Keratinocyte (primary cell): ENCODE measurements at places on chromosomes 16 and 17.

DNA sequence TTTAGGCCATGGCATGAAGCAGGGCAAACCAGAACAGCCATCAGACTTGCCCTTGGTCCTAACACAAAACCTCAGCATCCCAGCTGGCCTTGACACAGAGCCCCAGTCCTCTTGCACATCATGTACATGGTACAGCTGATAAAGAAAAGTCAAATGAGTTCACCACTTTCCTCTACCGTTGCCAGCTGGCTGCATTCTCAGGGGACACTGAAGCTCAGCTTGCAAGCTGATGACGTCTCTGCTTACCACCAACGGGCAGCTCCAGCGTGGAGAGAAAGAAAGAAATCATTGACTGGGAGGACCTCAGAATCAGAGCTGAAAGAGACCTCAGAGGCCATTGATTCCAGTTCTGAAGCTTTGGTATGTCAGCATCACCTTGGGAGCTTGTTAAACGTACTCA is 80.7 kb upstream of the CES5A start:
- H3K36me3 ChIP-seq: no peaks in the 10 kb centered on the region
- DNase-seq: no peak
- H3K4me1 ChIP-seq: no peaks in the 10 kb centered on the region
- no peak overlapping the region for H3K4me3 ChIP-seq
- H3K27ac ChIP-seq: no peak overlapping the region

DNA sequence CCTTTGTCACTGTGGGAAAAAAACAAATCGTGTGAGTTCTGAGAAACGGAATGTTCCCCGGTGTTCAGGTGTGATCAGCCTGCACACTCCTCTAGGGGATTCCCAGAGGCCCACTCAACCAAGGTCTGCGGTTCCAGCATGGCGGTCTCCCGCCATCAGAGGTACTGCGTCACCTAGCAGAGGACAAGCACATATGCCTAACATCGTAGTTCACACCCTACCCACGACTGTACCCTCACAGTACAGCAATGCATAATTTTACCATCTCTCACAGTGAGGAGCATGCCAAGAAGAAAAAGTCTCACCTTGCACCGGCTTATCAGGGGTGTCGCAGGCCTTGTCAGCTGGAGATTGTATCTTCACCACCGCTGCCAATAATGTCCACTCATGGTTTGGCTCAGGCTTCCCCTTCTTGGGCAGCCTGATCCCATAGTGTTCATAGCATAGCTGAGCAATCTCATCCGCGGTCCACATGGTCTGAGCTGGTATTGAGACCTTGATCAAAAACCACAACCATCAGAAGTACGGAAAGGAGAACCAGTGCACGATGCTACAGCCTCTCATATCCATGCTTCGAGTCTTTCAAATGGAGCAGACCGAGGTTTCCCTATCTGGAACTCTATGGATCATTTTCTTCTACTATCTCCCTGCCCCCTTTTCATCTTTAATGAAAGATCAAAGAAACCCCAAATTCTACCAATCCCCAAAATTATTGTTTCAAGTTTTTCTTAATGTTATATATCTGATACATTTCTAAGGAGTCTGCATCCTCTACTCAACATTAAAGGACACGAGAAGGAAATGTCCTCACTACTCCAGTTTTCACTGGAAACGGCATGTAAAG is 2.5 kb downstream of the ADAT1 start:
- H3K27me3 ChIP-seq: no peaks in the 10 kb centered on the region
- peaks cover 7% of the 10 kb centered on the region for H3K4me1 ChIP-seq
- peaks cover 27% of the 10 kb centered on the region for H3K36me3 ChIP-seq
- DNase-seq: no peak
- H3K4me3 ChIP-seq: no peak overlapping the region

- H3K27me3 ChIP-seq: peaks cover 17% of the 10 kb centered on the region
- no peaks in the 10 kb centered on the region for H3K36me3 ChIP-seq
- H3K4me1 ChIP-seq: no peaks in the 10 kb centered on the region
- no peak overlapping the region for H3K4me3 ChIP-seq
- no peak overlapping the region for H3K27ac ChIP-seq
These were observed 11.5 kb upstream of the IGF2BP1 start for GRCh38 chr17:48985436-48986245.

- no peak for DNase-seq
- no peak overlapping the region for H3K27ac ChIP-seq
- H3K4me3 ChIP-seq: no peak overlapping the region
- H3K36me3 ChIP-seq: peaks cover 6% of the 10 kb centered on the region
- no peaks in the 10 kb centered on the region for H3K27me3 ChIP-seq
These were observed 17.7 kb upstream of the PHAF1 start for GRCh38 chr16:67091906-67092566.

GRCh38 chr17:47190770-47191169 is 1.7 kb upstream of the CDC27 start:
- H3K4me1 ChIP-seq: peaks cover 4% of the 10 kb centered on the region
- no peak overlapping the region for H3K27ac ChIP-seq
- DNase-seq: no peak

DNA sequence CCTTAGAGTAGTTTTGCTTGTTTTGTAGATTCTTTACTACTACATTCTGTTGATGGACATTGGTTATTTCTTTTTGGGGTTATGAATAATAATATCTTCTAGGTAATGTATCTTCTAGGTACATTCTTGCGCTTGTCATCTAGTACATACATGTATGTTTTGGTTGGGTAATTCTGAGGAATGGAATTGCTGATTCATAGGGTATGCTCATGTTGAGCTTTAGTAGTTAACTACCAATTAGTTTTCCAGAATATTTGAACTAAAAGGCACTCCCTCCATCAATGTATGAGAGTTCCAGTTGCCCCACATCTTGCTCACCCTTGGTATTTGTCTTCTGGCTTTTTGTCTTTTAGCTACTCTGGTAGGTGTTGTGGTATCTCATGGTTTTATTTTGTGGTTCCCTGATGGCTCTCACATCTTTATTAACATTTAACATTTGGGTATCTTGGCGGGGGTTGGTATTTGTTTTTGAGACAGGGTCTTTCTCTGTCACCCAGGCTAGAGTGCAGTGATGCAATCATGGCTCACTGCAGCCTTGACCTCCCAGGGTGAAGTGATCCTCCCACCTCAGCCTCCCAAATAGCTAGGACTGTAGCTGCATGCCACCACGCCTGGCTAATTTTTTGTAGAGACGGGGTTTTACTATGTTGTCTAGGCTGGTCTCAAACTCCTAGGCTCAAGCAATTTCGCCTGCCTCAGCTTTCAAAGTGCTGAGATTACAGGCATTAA is 47.1 kb downstream of the SLC6A4 start:
- no peaks in the 10 kb centered on the region for H3K4me1 ChIP-seq
- peaks cover 4% of the 10 kb centered on the region for H3K36me3 ChIP-seq
- H3K27me3 ChIP-seq: peaks cover 2% of the 10 kb centered on the region
- no peak for DNase-seq

- H3K4me3 ChIP-seq: no peak overlapping the region
- no peak for DNase-seq
- H3K27me3 ChIP-seq: no peaks in the 10 kb centered on the region
- H3K27ac ChIP-seq: no peak overlapping the region
These were observed 82.9 kb upstream of the GPRC5B start for GRCh38 chr16:19967561-19967960.

GRCh38 chr17:21369395-21369794 is 6.8 kb upstream of the KCNJ12 start:
- H3K27me3 ChIP-seq: peaks cover 13% of the 10 kb centered on the region
- H3K4me1 ChIP-seq: no peaks in the 10 kb centered on the region
- no peak overlapping the region for H3K27ac ChIP-seq
- no peak for DNase-seq
- no peak overlapping the region for H3K4me3 ChIP-seq
- no peaks in the 10 kb centered on the region for H3K36me3 ChIP-seq

DNA sequence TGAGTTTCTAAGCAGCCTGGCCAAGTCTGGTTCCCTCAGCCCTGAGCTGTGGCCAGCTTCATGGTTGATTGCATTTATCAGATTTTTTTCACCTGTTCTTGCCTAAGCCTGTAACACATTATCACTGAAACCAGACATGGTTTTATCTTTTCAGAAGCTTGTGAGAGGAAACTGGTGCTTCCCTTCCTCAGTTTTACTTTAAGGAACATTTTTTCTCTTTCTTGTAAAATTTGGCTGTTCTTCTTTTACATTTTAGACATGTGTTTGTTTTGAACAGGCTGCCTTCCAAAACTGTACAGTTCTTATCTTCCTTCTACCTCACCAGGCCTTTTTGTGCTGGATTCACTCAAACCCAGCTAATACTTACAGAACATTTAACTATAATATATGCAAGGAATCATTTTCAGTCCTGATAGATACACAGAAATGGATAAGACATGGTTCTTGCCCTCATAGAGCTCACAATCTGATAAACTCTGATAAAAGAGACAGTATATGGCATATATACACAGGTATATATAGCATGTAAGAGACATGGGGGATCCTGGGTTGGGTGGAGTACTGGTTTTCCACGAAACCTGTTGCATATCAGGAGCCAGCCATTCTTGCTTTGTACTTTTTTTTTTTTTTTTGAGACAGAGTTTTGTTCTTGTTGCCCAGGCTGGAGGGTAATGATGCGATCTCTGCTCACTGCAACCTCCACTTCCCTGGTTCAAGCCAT is 44.5 kb downstream of the ZNRF1 start:
- no peak overlapping the region for H3K27ac ChIP-seq
- no peaks in the 10 kb centered on the region for H3K27me3 ChIP-seq
- no peak overlapping the region for H3K4me3 ChIP-seq
- DNase-seq: no peak
- peaks cover 6% of the 10 kb centered on the region for H3K4me1 ChIP-seq

DNA sequence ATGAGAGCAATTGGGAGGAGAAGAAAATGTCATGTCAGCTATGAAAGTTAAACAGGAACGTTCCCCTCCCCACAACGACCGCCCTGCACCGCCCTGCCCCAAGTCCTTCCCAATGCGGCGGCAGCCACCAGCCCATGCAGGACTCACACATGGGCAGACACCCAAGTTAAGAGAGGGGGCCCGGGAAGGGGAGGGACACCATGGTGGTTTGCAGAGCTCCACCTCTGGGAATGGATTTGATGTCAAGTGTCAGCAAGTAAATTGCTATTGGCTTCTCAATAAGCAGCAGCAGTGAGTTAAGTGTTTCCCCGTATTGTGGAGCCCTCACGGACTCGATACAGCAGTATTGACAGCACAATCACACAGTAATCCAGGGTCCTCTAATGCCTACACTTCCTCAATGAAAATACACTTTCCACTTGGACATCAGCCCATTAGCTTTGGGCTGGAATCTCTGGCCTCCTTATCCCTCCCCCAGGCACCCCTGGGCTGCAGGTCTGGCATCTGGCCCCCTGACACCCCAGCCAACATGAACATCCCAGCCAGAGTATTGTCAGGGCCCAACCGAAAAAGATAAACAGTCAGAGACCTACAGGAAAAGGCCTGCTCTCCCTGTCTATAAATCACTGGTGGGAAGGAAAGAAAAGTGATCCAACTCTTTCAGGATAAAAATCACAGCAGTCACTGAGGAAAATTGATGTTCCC is 22.6 kb downstream of the ZFHX3 start:
- DNase-seq: no peak
- no peaks in the 10 kb centered on the region for H3K36me3 ChIP-seq
- H3K27me3 ChIP-seq: no peaks in the 10 kb centered on the region
- peaks cover 13% of the 10 kb centered on the region for H3K4me1 ChIP-seq

GRCh38 chr16:22397464-22397863 is 23.0 kb upstream of the CDR2 start:
- DNase-seq: no peak
- H3K4me3 ChIP-seq: no peak overlapping the region
- H3K36me3 ChIP-seq: no peaks in the 10 kb centered on the region
- no peak overlapping the region for H3K27ac ChIP-seq

DNA sequence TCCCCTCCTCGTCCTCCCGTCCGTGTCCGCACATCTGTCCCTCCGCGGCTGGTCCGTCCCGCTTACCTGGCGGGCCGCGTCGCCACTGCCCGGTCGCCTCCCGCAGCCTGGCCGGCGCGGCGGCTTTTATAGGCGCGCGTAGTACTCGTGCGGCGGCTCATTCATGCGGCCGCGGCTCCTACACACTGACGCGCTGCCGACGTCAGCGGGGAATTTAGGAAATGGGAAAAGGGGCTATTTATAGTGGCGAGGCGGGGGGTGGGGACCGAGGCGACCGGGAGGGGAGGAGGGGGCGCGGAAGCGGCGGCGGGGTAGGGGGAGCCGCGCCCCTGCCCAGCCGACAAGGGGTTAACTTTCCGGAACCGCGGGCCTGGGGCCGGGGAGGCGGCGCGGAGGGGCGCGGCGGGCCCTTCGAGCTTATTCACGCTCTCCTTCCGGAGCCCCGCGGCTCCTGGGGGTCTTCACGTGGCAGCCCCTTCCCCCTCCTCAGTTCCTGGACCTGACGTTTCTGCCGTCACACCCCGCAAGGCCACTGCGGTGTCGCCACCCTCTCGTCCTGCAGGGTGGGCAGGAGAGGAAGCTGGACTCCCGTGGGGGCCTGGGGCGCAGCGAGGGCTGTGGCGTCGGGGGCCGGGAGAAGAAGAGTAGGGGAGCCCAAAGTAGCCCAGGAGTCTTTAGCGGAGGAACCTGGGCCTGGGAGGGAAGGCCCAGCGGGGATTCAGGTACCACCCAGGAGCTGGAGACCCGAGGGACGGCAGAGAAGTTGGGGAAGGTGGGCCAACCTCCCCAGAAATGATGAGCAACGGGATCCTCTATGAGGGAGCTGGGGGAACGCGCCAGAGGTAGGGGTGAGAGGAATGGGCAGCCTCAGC is 3.6 kb upstream of the HIC1 start:
- no peak overlapping the region for H3K4me3 ChIP-seq
- no peak overlapping the region for H3K27ac ChIP-seq
- H3K27me3 ChIP-seq: peaks cover 11% of the 10 kb centered on the region

DNA sequence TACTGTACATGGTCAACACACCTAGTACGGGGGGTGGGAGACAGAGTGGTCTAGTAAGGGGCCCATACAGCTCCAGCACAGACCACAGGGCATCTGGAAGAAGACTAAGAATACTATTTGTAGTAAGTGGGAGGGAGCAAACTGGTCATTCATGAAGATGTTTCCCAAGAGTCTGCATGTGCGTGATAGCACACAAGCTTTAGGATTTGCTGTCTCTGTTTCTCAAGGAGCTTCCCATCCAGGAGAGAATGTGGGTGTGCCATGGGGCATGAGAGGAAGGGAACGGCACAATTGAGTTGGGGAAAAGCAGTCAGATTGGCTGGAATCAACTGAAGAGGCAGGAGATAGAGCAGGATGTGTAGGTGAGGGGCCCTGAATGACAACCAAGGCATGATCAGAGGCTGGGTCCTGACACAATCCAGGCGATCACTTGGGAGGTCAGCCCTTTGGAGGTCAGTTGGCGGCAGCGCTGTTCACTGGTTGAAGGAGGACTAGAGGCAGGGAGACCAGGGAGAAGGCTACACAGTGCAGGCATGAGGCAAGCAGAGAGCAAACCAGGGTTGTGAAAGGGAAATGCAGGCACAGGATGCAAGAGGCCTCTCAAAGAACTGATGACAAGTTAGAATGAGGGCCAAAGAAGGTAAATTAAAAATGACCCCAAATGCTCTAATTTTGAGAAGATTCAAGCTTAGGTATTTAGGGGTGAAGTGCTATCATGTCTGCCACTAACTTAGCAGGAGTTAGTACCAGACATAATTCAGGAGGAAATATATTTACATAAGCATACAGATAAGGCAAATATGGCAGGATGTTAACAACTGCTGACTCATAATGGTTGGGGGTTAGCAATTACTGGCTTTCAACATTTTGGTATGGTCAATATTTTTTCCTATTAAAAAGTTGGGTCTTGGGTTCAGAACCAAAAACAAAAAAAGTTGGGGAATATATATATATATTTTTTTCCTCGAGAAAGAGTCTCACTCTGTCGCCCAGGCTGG is 10.3 kb downstream of the UBE2O start:
- H3K36me3 ChIP-seq: no peaks in the 10 kb centered on the region
- DNase-seq: no peak
- H3K4me3 ChIP-seq: no peak overlapping the region
- H3K4me1 ChIP-seq: peaks cover 33% of the 10 kb centered on the region
- H3K27me3 ChIP-seq: no peaks in the 10 kb centered on the region
